Left hindlimb (tissue), 1 donor: ENCODE measurements at places on chromosomes 2 and 18.

GRCh38 chr18:55024564-55024963 lies 65.3 kb upstream of the CCDC68 start:
- DNase-seq: no peak

- no peak for DNase-seq
Observed at GRCh38 chr2:239224199-239224570, 176.6 kb downstream of the HDAC4 start.

DNA sequence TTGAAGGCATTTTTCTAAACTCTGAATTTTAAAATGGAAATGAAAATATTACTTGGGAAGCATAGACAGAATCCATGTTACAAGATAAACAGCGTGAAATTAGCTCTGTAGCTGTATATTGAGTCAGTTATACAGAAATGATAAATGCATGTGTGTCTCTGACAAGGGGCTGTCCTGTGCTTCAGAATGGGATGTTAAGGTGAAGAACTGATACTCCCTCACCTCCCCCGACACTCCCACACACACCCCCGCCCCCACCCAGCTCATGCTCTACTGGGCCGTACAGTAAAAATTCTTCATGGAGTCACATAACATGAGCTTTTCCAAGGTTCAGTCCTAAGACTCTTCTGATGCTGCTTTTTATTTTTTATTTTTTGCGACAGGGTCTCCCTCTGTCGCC lies 869 bp upstream of the THUMPD2 start:
- no peak for DNase-seq

DNA sequence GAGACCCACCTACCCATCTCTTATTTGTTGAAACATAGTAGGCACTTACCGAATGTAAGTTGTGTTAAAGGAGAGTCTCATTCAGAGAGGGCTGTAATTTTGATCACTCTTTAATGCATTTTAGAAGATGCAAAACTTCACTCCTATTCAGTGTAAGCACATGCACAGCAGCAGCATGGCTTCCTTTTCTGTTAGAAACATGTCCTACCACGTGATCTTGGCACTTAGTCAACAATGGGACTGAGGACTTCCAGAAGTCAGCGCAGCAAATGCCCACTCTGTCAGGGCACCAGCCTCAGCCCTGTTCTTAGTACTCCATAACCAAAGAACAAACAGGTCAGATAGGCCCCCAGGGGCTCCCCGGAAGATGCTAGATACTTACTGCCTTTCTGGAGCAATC lies 456.5 kb downstream of the METTL4 start:
- DNase-seq: no peak

- DNase-seq: no peak
Observed at GRCh38 chr2:16169381-16169960, 229.1 kb downstream of the MYCN start.

- DNase-seq: no peak
Observed at GRCh38 chr18:40375837-40376236, 1579.2 kb upstream of the PIK3C3 start.

DNA sequence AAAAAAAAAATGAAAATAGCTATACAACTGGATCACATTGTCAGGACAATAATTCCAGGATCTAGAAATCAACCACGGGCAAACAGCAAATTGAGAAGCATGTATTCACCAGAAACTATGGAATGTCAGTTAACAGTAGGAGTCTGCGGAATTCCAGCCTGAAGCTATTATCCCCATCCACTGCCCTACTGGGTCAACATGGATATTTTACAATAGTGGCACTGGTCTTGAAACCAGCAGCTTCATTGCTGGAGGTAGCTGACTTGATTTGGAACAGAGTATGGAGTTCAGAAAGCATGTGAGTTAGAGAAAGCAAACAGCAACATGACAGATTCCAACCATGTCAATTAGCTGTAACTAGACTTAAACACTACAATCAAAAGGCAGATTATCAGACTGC lies 55.7 kb upstream of the PDE1A start:
- DNase-seq: no peak

DNA sequence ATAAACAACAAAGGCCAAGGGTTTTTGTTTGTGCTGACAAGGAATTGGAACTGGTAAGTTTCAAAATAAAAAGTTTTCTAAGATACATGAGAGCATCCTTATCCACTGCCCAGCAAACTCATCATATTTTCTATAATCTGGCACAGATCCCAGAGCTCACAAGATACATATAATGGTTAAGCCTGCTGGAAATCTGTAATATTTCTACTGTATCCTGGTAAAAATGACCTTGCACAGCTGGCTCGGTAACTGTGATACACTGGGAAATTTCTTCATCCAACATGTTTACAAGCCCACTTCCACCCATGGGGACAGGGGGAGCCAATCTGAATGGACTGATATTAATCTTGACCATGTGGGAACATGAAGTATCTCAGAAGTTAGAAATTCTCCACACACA lies 425.4 kb upstream of the MMADHC start:
- DNase-seq: peak; percentile 57

DNA sequence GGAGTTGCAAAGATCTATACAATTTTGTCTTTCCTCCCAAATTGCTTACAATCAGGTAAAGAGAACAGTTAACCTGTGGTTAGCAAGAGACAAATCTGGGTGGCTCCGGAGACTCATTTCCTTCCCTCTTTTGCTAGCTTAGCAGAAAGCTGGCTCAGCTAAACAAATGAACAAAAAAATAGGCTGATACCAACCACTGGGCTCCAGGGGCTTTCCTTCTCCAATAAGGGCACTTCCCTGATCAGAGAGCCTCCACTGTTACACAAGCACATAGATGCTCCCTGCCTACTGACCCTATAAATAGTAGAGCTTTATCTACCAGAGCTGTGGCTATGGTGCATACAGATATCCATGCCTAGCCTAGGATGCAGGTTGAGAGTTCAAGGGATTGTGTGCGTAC lies 90.1 kb upstream of the ARL5A start:
- no peak for DNase-seq

DNA sequence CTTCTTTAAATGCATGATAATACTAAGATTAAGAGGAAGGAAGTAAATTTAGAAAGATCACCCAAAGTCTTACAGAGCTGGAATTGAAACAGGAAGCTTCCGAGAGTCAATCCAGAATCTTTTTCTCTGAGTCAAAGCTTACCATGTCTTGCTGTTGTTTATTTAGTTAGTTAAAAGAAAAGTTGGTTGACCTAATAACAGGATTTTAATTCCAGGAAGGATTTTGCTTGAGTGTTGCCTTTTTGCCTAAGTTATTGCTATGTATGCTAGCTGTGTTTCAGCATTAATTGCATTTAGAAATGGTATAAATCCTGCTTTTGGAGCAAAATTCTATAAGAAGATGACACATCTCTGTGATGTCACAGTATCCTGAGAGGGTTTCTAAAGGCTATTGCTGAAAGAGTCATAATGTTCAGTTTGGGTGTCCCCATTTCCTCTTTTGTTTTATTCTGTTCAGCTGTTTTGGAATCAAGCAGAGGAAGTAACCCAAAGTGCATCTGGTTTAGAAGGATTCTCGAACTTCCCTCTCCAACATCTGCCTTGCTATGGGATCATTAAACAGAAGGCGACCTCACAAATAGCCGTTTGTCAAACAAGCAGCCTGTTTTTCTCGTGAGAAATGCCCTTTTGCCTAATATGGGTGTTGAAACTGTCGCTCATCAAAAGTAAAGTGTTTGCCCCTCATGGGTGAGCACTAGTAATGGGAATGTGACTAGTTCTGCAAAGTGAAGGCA lies 271.5 kb upstream of the MMADHC start:
- DNase-seq: no peak

GRCh38 chr2:234422273-234422732 lies 74.6 kb downstream of the ARL4C start:
- no peak for DNase-seq

- no peak for DNase-seq
Observed at GRCh38 chr18:54529444-54529843, 61.6 kb upstream of the DYNAP start.

- no peak for DNase-seq
Observed at GRCh38 chr18:32583431-32583830, 112.7 kb upstream of the GAREM1 start.

DNA sequence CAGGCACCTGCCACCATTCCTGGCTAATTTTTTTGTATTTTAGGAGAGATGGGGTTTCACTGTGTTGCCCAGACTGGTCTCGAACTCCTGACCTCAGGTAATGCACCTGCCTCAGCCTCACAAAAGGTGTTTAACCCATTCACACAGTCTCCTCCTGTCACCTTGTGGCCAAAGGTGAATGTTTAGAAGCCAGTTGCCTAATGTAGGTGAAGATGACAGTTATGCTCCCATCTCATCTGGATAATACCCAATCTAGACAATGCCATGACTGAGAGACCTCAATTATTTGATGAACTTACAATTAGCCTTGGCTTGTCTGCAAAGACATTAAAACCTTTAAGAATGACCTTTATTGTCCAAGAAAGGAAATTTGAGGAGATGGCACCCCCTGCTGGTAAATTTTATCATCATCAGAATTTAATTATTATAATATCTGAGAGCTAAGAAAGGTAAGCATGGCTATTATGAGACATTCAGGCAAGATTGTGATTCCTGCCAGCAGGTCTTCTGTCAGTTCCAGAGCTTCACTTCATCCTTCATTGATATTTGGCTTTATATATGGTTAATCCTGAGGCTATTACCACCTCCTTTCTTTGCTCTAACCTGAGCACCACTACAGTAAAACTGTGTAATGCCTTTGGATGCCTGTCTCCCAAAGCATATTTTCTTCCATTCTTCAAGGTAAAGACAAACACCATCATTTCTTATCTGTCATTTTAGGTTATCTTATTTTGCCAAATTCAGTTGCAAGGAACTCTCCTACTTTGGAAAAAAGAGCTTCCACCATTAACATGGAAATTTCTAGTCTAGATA lies 117.6 kb downstream of the FAM124B start:
- DNase-seq: no peak

GRCh38 chr2:86135653-86136052 lies 29.6 kb downstream of the PTCD3 start:
- DNase-seq: no peak

DNA sequence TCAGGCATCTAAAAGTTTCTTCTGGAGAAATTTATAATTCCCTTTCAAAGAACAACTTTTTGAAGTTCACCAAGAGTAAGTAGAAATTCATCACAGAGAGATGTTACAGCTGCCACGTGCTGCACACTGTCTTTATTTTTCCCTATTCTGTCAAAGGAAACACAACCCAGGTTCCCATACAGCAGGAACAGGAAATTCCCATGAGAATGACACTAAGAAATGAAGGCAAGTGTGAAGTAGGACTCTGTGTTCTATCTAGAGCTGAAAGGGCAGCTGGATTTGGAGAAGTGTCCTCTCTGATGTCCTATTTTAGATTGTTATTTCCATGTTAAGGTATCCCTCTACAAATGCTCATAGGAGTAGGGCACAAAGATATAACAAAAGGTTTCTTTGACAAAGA lies 58.8 kb downstream of the PID1 start:
- no peak for DNase-seq

DNA sequence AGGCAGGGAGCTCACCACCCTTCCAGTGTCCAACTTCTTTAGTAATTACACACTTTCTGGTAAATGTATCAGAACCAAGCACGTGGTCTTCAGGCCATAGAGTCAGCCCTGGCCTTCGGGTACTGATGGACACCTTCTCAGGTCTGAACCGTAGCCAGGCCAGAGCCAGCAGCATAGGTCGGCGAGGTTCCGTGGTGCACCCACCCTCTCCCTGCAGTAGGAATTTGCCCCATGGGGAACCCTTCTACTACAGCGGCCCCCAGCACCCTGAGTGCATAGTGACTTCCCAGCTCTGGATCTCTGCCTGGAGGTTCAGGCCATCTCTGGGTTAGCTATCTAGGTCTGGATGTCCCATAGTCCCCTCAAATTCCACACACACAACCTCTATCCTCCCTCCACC lies 61.6 kb downstream of the EDAR start:
- no peak for DNase-seq

GRCh38 chr2:129376426-129377077 lies 602.9 kb upstream of the RAB6C start:
- no peak for DNase-seq
